CD4-positive, alpha-beta T cell (primary cell): ENCODE measurements at places on chromosomes 4 and X.
A peak's percentile ranks its signal among the peaks of the same experiment; 100 is the strongest.

GRCh38 chrX:49186125-49187027, at the start of gene PRICKLE3:
TSS of gene PRICKLE3 (minus strand) at chrX:49186373. CDS start at chrX:49186297, 76 bp downstream.
- peak; percentile 50 for DNase-seq
- H3K27ac ChIP-seq, result no peak within 1 kb of the TSS
- peaks cover 7% of the 10 kb centered on the region for H3K36me3 ChIP-seq
- no peaks in the 10 kb centered on the region for H3K27me3 ChIP-seq
- peaks cover 28% of the 10 kb centered on the region for H3K4me1 ChIP-seq

DNA sequence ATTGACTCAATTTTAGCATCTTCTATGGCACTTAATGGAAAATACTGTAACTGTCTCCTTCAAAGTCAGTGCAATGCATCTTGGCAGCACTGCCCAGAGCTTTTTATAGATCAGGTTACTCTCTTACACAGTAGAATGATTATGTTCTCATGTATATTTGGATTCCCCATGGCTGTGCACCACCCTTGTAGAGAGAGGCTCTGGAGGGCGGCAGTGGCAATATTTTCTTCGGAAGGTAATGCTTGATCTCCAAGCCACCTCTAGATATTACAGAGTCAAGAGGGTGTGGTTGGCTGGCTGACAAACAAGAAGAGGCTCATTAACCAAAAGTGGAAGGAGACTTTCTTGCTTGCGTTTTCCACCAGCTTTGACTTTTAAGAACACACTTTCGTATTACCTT, 72.8 kb upstream of the ARSJ start:
- no peaks in the 10 kb centered on the region for H3K4me1 ChIP-seq
- no peaks in the 10 kb centered on the region for H3K36me3 ChIP-seq
- H3K27ac ChIP-seq, result no peak overlapping the region
- no peaks in the 10 kb centered on the region for H3K27me3 ChIP-seq
- DNase-seq, result no peak

- no peaks in the 10 kb centered on the region for H3K36me3 ChIP-seq
- H3K4me1 ChIP-seq, result no peaks in the 10 kb centered on the region
- H3K27me3 ChIP-seq, result no peaks in the 10 kb centered on the region
Measured at GRCh38 chr4:175456131-175456530, 355.9 kb downstream of the GPM6A start.

DNA sequence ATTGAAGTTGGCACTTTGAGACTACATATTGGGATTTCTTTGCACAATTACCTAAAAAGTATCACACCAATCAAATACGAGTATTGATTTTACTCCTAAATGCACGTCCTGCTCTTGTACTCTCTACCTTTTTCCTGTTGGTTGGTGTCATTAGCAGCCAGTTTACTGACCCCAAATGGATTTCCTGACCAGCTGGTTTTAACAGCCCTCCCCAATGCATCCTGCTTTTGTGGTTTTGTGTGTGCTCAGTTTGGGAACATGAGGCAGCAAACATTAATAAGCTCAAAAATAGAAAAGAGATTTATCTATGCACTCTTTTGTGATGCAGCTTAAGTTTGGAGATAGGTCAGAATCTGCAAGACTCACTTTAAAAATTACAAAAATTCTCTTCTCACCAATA, 230.3 kb downstream of the MAPK10 start:
- H3K27me3 ChIP-seq, result no peaks in the 10 kb centered on the region
- H3K4me1 ChIP-seq, result no peaks in the 10 kb centered on the region
- no peak for DNase-seq
- no peaks in the 10 kb centered on the region for H3K36me3 ChIP-seq
- H3K4me3 ChIP-seq, result no peak overlapping the region

DNA sequence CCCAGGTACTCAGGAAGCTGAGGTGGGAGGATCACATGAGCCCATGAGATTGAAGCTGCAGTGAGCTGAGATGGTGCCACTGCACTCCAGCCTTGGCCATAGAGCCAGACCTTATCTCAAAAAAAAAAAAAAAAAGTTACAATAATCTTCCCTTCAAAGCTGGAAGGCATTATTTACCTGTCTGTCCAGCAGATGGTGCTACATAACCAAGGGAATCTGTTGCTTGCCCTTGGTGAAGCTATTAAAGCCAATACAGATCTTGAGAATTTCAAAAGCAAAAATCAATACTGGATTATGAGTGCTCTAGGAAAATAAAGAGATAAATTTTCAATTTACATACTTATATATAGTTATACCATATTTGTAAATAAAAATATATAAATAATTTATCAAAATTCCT, 25.9 kb downstream of the PKD2 start:
- no peak overlapping the region for H3K27ac ChIP-seq
- H3K36me3 ChIP-seq, result peaks cover 10% of the 10 kb centered on the region
- H3K4me3 ChIP-seq, result no peak overlapping the region
- peak; percentile 73 for DNase-seq

GRCh38 chr4:90845777-90846176, 718.6 kb downstream of the CCSER1 start:
- no peaks in the 10 kb centered on the region for H3K27me3 ChIP-seq
- no peak overlapping the region for H3K27ac ChIP-seq
- DNase-seq, result no peak
- no peaks in the 10 kb centered on the region for H3K4me1 ChIP-seq

DNA sequence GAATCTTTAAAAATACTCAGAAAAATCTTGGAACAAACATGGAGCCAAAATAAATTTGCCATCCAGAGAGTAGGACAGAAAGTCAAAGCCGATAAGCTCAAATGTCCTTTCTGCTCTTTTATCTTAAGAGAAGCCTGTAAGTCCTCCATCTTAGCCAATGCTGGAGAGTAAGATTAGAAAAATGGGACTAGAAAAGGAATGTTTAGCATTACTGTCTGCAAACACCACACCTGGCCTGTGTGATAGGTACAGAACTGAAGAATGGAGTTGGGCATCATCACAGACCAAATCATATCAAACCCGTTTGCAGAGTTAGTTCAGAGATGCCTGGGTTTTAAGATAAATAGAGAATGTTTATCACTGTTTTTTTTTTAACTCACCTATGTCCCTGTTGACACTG, 10.5 kb upstream of the SLC39A8 start:
- no peaks in the 10 kb centered on the region for H3K27me3 ChIP-seq
- no peaks in the 10 kb centered on the region for H3K4me1 ChIP-seq
- H3K36me3 ChIP-seq, result no peaks in the 10 kb centered on the region
- no peak overlapping the region for H3K4me3 ChIP-seq

DNA sequence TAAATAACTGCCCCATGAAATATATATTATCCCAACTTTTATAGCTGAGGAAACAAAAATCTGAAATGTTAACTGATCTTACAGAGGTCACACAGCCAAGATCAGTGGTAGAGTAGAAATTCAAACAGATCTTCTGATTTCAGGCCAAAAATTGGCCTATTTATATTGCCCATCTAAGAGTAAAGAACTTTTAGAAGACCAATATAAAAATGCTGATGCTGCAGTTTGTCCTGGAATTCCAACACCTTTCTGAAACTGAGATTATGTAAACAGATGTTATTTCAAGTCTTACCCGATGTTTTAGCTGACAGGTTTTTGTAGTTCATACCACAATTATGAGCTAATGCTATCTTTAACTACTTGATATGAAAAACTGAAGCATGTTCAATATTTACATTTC, 51.1 kb downstream of the SPANXN3 start:
- no peaks in the 10 kb centered on the region for H3K36me3 ChIP-seq
- H3K4me3 ChIP-seq, result no peak overlapping the region
- H3K4me1 ChIP-seq, result no peaks in the 10 kb centered on the region
